ENCODE measurements at places on chromosomes 1 and 21.
A peak's percentile ranks its signal among the peaks of the same experiment; 100 is the strongest.

- peak; percentile 4 for DNase-seq
Measured at GRCh38 chr21:15592271-15592860, 137.4 kb upstream of the USP25 start.

DNA sequence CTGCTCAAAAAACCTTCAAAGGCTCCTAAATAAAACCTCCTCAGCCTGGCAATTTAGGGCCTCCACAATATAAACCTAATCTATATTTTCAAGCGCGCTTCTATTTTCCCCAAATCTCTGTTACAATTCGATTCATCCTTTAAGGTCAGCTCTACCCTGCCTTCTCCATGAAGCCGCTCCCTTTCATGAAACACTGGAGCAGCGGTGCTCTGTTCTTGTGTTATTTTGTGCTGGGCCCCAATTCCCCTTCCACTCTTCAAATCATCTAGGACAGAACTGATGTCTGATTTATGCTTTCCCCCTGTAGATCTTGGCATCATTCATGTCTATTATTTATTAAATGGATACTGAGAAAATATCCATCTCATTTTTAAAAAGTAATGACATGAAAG, 6.9 kb downstream of the ERRFI1 start:
- DNase-seq, result no peak

- peak; percentile 62 for DNase-seq
Measured at GRCh38 chr1:214632091-214632490, 29.1 kb downstream of the CENPF start.

DNA sequence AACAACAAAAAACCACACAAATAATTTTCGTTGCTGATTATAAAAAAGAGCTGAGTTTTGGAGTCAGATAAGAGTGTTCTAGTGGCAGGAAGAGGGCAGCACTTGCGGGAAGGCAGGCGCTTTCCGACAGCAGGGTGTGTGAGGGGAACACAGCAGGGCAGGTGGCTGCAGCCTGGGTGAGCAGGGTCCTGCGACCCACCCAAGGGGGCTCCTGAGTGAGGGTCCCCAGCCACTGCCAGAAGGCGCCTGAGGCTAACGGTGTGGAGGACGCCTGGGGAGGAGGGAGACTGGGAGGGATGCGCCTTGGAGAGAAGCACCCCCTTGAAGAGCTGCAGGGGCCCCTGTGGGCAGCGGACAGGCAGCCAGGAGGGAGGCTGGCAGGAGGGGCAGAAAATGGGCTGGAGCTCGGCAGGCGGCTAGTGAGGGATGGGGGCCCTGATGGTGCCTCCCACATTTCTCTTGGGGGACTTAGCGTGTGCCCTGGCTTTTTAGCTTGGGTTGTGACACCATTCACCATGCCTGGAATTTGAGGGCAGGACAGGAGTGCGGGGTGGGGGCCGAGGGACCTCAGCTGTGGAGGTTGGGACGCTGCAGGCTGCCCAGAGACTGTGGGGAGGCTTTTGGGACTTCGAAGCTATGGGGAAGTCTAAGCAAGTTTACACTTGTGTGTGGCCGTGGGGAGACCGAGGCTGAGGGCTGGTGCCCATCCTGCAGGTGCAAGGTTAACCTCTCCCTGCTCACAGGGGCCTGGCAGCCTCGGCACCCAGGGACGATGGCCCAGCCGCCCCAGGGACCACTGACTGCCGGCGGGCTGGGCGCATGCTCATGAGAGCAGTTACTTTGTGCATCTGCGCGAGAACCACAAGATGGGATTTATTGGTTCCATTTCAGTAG, 111.4 kb downstream of the SIK1 start:
- DNase-seq, result peak; percentile 31

DNA sequence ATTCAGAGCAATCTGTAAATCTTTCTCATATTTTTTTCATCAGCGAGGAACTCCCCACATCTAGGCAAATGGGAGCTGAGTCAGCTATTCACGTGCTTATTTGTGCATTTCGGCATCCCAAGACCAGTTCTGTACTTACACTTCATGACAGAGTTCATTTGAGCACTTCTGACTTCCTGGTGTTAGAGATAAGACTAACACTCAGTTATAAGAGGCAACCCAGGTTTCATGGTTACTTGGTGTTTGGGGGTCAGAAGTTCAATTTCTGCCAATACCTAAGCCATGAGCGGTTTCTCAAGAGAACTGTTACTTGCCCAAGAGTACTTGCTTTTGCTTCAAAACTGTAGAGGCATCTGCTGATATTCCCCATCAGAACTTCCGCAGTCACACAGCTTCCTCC, 24.1 kb upstream of the DESI2 start:
- DNase-seq, result no peak

- DNase-seq, result no peak
Measured at GRCh38 chr1:232984577-232985425, 34.4 kb downstream of the NTPCR start.

- no peak for DNase-seq
Measured at GRCh38 chr1:198934426-198934825, 295.6 kb downstream of the PTPRC start.

All from T-helper 1 cell (primary cell).